MCF 10A (cell line): ENCODE measurements at places on chromosomes 6 and 20.

GRCh38 chr20:34415079-34415478 lies 52.0 kb downstream of the ITCH start:
- DNase-seq = no peak

GRCh38 chr20:19026901-19027644 lies 185.4 kb upstream of the SLC24A3 start:
- no peak for DNase-seq

GRCh38 chr20:17431621-17432364 lies 99.4 kb downstream of the BFSP1 start:
- peak; percentile 67 for DNase-seq

- DNase-seq = no peak
Measured at GRCh38 chr20:23773127-23773526, 22.4 kb upstream of the CST1 start.

GRCh38 chr6:73631849-73632248 lies 21.9 kb downstream of the SLC17A5 start:
- no peak for DNase-seq

DNA sequence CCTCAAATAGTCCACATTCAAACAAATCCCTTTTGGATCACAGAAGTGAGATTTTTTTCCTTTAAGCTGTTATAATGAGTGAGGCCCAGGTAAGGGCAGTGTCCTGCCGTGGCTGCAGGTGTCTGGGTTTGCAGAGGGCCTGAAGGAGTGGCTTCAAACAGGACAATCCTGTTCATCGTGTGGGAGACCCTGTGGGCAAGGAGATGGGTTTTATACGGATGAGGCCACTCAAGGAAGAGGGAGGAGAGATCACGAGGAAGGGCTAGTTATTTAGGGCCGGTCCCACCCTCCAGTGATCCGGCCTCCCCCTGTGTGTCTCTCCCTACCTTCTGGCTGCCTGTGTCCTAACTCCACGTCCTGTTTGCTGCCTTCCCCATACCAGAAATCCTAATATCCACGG lies 33.8 kb downstream of the PPP1R14C start:
- DNase-seq = no peak

GRCh38 chr6:16092990-16093389 lies 35.9 kb upstream of the MYLIP start:
- DNase-seq = no peak

- no peak for DNase-seq
Measured at GRCh38 chr6:90479603-90479926, 107.3 kb downstream of the MAP3K7 start.

- no peak for DNase-seq
Measured at GRCh38 chr6:106820412-106820852, 154.1 kb downstream of the CD24 start.

- DNase-seq = no peak
Measured at GRCh38 chr6:41571021-41571780, 25.0 kb downstream of the FOXP4 start.

- no peak for DNase-seq
Measured at GRCh38 chr20:62923669-62924441, 2.5 kb downstream of the DIDO1 start.

DNA sequence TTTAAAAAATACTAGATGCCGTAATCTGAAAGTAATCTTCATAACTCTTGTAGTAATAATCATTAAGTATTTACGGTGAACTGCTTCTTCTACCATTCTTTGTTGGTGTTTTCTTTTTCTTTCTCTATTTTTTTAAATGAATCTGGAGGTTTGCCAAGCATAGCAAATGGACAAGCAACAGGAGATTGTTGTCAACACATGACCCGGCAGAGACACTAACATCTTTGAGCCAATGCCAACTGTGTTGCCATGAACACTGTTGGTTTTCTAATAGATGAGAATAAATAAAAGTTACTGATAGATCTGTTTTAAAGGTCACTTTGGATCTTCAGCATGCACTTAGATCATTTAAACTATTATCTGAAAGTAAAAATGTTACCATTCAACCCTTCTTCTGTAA lies 523.6 kb upstream of the EYS start:
- DNase-seq = no peak

DNA sequence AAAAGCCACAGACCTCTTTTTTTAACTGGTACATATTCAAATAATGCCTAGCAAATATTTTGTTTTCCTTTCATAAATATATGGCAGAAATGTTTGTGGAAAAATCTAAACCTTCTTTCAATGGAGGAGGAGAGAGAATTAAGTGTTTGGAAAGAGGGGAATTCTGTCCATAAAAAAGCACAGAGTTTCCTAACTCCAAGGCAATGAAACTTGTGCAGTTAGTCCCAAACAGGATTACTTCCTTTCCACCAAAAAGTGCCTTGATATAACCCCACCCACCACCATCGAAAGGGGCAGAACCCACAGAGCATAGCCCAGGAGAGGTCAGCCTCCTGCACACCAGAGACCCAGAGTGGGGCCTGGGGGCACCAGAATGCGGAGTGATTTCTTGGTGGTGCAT lies 106.3 kb downstream of the OGFRL1 start:
- DNase-seq = no peak

GRCh38 chr6:108799354-108799717 lies 48.9 kb upstream of the ARMC2 start:
- no peak for DNase-seq

DNA sequence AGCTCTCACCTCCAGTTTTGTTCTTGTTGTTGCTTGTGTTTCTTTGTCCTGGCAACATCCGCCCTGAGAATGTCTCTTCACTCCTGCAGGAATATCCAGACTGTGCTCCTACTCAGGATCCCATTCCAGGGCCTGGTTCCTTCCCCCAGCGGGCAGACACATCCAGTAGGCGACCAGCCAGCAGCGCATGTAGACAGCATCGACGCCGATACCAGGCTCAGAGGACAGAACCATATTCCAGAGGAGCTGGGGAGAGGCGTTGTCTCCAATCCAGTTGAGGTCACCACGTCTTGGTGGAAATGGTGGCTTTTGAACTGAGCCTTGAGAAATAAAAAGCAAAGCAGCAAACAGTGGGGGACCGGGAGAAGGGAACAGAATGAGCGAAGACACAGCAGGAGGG lies 114.6 kb upstream of the THBS2 start:
- no peak for DNase-seq

DNA sequence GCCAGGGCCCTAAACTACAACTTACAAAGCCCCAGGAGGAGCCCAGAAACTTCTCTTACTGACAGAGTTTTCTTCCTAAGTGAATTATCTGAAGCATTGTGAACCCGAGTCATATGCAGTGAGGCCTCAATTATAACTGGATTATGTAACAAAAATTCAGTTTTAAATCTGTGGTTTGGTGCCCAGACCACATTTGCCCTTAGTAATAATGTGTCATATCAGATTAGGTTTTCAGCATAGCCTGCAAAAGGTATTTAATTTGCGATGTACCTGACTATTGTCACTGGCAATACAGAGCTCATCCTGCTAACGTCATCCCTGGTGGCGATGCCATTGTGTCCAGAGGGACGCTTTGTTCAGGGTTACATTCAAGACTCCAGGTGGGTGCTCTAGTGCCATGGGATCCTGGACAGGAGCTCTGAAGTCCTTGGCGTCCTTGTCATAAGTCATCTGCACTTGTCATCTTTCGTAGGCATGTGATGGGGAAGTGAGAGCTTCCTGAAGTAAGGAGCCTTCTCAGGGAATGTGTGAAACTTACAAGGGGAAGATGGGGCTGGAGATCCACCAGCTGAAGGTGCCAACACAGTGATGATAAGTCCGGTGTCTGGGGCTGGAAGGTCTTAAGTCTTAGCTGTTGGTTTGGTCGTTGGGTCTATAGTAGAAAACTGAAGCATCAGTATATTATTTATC lies 65.1 kb downstream of the HIVEP1 start:
- DNase-seq = no peak

DNA sequence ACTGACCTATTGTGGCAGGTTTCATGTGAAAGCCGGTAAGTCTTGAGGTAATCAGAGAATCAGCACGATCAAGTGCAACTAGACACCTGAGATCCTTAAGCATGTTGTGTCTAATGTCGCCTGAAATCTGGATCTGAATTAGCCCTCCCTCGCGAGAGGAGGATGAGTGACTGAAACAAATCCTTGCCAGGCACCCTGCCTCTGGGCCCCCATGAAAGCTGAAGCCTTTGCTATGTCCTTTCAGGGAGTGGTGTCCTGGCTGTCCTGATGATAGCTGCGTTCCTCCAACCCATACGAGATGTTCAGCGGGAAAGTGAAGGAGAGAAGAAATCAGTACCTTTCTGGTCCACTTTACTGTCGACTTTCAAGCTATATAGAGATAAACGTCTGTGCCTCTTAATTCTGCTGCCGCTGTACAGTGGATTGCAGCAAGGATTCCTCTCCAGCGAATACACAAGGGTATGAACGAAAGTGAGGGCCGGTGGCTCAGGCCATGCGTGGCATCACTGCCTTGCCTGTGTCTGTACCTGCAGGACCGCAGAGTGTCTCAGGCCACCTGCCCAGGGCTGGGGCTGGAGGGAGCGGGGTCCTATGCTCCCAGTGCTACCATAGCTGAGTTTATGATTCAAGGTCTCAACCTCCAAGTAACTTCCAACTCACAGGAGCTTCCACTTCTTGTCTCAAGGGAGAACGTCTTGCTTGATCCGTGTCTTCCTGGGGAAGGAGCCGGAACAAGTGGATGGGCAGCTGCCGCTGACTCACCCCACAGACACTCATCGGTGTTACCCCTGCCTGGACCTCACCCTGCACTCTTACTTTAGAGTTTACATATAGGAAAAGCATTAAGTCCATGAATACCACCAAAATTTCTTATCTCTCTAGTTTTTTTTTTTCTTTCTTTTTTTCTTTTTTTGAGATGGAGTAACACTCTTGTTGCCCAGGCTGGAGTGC lies 12.8 kb downstream of the UNC93A start:
- no peak for DNase-seq

GRCh38 chr6:159312206-159312605 lies 143.0 kb downstream of the FNDC1 start:
- DNase-seq = no peak

DNA sequence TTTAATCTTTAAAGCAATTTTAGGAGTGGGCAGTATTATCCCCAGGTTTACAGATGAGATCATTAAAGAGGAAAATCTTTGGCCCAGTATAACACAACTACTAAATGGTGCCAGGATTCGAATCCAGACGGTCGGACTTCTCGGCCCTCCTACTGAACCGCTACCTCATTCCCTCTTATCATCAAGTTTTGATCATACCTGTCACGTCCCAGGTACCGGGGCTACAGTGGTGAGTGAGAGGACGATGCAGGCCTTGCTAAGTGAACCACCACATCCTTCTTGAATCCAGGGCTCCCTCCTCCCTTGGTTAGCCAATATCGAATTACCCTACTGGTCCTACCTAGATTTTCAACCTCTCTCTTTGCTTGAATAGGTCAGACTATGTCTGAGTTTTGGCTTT lies 78.1 kb upstream of the PBOV1 start:
- no peak for DNase-seq

DNA sequence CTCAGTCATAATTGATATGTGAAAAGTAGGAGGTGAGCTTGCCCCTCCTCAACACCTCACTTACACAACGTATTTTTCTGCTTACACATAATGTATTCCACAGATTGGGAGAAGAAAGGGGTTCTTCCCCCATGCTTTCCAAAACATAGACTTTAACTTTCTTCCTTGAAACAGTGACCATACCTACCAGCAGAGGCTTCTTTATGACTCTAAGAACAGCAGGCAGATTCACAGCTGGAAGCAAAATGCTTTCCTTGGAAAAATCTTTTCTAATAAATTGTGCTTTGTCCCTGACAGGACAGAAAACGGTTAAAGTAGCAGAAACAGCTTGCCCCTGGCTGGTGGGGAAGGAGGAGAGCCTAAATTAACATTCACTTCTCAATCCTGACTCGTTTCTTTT lies 629.1 kb upstream of the IMPG1 start:
- no peak for DNase-seq

- peak; percentile 60 for DNase-seq
Measured at GRCh38 chr6:31407699-31408098, 4.3 kb downstream of the MICA start.

DNA sequence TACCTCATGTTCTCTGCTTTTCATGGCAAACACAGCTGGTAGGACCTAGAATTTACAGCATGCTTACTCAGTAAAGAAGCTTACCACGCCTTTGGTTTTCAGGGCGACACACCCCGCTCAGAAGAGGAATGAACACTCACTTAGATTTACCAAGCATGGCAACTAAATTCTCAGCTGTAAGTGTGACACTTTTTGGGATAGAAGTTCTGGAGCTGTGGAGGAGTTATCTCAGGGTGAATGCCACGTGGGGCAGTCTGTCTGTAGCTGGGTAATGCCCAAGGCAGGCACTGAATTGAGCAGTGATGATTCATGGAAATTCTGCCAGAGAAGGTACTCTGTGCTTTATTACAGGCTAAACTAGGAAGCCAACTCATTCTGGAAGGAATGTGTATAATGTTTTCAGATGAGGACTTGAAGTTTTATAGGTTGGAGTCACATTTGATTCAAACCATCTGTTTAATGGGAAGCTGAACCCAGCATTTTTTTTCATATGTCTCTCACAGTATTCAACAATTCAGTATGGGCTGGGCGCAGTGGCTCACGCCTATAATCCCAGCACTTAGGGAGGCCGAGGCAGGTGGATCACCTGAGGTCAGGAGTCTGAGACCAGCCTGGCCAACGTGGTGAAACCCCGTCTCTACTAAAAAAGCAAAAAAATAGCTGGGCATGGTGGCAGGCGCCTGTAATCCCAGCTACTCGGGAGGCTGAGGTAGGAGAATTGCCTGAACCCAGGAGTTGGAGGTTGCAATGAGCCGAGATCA lies 3.5 kb upstream of the PRIM2 start:
- DNase-seq = peak; percentile 82

DNA sequence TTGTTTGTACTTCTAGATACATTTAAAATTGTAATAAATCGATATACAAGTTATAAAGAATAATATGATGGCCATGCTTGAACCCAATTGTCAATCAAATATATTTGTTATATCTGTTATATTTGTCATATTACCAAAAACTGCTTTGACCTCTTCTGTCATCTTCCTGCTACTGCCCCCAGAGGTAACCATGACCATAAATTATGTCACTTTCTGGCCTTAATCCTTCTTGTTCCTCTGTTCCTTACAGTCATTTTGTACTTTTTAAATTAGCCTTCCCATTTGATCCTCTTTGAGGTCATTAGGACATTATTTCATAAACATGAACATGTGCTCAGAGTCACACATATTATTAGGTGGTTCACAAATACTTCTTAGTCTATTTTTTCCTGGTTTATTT lies 124.7 kb downstream of the HFE start:
- DNase-seq = no peak

DNA sequence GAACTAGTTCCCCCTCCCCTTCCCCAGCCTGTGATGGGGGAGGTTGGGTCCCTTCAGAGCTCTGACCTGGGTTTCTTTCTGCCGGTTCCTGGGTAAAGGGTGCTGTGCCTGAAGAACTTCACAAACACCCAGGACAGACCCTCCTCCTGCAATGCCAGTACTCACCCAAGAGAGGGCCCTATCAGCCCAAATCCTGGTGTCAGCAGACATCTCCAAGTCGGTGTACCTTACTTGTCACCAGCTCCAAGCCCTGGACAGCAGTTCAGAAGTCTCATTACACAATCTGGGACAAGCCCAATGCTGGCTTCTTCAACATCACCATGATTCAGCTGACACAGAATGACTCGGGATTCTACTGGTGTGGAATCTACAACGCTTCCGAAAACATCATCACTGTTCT lies 467 bp downstream of the TREML4 start:
- peak; percentile 5 for DNase-seq

GRCh38 chr20:13656721-13657368 lies 18.1 kb upstream of the TASP1 start:
- no peak for DNase-seq
